ENCODE measurements at places on chromosomes 7 and 10.

GRCh38 chr10:109259293-109259692, 664.0 kb downstream of the XPNPEP1 start:
- no peak for DNase-seq

DNA sequence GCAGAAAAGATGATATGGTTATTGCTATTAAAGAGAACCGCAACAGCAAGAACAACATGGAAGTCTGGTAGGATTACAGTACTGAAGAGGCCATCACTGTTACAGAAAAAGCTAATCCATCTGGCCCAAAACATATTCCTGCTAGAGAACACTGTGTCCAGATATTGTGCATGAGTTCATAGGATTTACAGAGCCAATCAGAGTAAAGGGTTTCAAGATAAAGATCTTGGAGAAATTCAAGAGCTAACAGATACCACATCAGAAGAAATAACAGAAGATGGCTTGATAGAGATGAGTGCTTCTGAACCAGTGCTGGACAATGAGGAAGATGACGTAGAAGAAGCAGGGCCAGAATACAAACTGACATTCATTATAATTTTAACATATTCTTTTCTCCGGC, 58.7 kb downstream of the MINDY3 start:
- DNase-seq, result no peak

DNA sequence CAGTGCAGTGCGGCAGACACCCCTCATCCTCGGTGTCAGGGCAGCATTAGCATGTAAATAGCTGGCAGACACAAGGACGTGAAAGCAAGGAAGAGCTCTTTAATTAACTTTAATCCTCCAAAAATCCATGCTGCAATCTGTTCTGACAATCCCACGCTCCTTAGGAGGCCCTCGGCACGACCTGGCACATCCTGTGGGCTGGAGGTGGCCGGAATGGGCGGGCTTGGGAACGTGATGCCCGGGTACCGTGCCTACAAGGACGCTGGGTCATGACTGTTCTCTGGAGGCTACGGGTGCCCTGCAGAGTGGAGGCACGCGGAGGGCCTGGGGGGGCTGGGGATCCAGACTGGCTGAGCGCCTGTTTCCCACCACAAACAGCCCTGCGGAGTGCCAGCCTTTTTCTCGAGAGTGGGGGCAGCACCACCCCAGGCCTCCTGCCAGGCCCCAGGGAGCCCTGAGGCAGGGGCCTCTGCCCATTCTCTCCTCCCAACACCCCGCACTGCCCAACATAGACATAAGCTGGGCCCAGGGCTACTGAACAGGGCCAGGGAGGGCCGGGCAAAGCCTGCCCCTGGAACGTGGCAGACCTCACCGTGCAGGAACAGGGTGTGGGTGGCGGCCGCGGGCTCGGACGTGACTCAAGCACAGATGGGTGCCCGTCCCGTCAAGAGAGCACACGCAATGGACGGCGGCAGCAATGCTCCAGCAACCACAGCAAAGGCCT, 189.3 kb downstream of the MAD1L1 start:
- DNase-seq, result no peak

DNA sequence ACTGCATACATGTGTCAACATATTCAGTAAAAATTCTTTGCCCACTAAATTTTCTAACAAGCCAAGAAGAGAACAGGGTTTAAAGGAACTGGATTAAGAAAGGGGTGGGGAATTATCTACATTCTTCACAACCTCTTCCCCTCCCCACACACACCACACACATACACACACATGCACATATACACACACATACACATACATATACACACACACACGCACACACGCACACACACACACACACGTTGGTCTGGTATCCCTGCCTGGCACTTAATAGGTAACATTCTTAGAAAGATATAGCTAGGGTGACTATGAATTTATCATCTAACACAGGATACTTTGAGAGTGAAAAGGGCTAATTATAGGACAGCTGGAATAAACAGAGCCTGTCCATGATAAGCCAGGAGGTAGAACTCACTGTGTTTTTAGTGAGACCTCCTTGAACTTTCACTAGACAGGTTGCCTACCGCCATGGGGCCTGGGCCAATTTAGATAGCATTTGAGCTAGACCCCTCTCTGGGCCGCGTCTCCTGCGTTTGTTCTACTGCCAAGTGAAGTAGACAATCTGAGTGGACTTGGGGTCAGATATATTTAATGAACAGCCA, 33.1 kb upstream of the EPC1 start:
- no peak for DNase-seq

- DNase-seq, result no peak
Measured at GRCh38 chr7:88789480-88790064, 6.0 kb downstream of the TEX47 start.

DNA sequence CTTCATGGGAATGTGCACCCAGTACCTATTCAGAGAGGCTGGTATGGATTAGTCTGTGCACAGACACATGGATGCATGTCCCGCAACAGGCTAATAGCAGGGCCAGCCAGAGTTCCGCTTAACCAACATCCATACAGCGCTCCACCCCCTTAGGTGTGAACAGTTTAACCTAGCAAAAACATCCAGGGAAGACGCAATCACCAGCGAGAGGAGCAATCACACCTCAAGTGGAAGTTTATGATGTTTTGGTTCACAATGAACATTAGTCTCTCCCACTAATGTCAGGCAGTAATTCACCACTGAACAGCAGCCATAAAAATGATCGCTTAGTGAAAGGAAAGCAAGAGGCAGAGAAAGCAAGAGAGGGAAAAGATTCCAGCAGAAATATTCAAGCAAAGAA, 91.1 kb downstream of the PLXNA4 start:
- DNase-seq, result no peak

- no peak for DNase-seq
Measured at GRCh38 chr7:42986213-42986612, 54.0 kb downstream of the MRPL32 start.

GRCh38 chr10:80411267-80411668, 2.9 kb downstream of the PRXL2A start:
- DNase-seq, result no peak

- DNase-seq, result no peak
Measured at GRCh38 chr7:155507576-155507975, 38.8 kb downstream of the CNPY1 start.

DNA sequence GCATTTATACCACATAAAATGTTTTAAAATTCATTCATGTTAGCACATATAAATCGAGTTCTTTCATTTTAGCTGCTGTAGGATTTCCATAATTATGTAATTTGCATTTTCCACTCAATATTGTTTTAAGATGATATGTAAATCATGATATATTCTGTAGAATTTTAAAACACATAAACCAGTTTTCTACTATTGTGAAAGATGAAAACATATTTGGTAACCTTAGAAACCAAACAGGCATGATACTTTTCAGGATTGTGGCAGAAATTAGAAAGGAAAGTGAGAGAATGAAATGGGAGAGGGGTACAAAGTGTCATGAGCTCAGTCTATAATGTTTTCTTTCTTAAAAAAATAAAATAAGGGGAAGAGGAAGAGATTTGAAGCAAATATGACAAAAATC, 269.3 kb downstream of the PPP1R3A start:
- no peak for DNase-seq

GRCh38 chr7:92751902-92752901, 84.2 kb downstream of the CDK6 start:
- DNase-seq, result no peak

DNA sequence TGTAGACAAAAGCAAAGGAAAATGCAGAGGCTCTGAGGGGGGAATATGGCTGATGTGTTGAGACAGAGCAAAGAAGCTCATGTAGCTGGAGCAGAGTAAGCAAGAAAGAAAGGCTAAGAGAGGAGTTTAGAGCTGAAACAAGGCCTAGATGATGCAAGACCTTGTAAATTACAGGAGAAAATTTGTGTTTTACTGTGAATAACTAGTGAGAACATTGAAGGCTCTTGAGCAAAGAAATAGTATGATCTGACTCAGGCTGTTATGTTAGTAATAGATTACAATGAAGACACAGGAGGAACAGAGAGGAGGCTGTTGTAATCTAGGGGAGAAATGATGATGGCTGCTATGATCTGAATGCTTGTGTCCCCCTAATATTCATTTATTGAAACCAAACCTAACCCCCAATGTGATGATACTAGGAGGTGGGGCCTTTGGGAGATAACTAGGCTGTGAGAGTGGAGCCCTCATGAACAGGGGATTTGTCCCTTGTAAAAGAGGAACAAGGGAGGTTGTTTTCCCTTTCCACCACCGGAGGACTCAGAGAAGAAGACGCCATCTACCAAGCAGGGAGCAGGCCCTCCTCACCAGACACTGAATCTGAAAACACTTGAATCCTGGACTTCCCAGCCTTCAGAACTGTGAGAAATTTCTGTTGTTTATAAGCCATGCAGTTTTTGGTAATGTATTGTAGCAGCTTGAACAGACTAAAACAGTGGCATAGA, 394.9 kb downstream of the HTR7 start:
- no peak for DNase-seq

- DNase-seq, result no peak
Measured at GRCh38 chr10:117616179-117616578, 73.6 kb downstream of the EMX2 start.

DNA sequence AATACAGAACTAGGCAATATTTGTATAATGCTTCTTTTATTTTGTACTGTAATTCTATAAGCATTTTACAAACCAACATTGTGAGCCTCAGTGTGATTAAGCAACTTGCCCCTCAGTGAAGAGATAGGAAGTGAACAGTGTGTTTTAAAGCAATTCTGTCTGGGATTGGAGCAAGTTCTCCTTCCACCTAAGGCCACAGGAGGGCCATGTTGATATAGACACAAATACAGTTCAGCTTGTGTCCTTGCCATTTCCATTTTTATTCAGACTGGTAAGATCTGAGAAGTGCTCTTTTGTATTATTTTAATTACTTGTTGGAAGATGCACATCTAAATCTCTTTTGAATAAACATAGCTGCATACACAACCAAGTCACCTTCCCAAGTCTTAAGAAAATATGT, 416.3 kb upstream of the COBL start:
- DNase-seq, result no peak

GRCh38 chr7:81501220-81501619, 268.6 kb downstream of the HGF start:
- DNase-seq, result no peak

GRCh38 chr10:112883360-112884178, 66.5 kb upstream of the TCF7L2 start:
- no peak for DNase-seq

GRCh38 chr10:58397830-58398229, 12.6 kb downstream of the TFAM start:
- no peak for DNase-seq

DNA sequence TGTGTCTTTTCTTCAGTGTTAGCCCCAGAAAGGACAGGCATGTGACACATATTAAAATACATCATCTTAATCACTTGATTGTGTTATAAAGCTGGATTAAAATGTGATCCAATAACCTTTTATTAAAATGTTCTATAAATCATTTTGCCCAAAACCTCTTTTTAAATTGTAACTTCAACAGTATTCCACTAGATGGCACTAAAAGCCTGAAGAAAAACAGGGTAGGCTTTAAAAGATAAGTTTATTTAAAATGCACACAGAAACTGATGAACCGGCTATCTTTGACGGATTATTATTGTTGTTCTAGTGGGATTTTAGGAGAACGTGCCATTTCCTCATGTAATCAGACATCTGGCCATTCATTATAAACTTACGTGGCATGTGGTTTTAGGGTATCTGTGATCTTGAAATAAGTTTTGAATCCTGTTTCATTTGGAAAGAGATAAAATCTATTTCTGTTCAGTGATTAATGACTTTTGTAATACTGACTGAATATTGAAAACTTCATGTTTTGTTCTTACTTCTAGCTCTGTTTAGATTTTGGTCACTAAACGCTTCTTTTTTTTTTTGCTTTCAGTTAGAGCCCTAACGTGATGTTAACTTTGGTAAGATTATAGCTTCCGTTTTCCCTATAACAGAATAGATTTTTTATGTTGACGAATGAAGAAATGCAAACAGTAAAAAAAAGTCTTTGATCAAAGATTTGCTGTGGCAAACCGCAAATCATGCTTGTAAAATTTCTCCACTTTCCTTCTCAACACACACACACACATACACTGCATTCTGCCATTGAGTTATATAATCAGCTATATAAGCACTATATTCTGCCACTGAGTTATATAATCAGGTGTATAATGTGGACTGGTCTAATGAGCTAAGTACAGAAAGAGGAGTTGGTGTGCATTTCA, 13.6 kb downstream of the VPS50 start:
- DNase-seq, result no peak

DNA sequence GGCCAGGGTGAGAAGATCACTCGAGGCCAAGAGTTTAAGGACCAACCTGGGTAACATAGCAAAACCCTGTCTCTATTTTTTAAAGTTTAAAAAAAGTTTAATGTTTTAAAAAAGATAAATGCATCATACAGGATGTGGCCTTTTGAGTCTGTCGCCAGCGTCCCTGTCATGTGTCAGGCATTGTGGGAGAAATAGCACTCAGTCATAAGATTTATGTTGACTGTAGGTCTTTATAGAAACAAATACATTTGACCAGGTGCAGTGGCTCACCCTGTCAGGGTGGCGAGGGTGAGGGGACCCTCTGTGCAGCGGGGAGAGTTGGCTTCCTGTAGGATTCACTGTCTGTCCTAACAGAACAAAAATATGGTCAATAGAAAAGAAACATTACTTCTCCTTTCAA, 63.5 kb upstream of the SH2B2 start:
- DNase-seq, result no peak

DNA sequence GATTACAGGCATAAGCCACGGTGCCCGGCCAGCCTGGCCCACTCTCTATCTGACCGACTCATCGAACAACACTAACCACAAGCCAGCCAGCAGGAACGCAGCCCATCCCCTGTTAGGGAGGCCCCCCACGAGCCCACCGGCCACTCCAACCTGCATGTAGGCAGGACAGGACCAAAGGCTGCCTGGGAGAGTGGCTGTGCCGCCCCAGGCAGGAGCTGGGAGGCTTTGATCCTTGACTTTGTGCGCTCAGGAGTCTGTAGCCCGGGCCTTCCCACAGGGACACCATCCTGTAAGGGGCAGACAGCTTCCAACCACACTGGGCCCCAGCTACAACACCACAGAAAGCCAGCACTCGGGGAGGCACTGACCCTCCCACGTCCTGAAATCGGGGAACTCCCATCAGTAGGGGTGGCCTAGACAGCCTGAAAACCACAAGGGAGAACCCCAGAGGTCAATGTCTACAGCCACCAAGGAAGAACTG, 29.4 kb downstream of the GRID1 start:
- DNase-seq, result no peak

- DNase-seq, result no peak
Measured at GRCh38 chr10:12357525-12358151, 8.3 kb downstream of the CAMK1D start.

DNA sequence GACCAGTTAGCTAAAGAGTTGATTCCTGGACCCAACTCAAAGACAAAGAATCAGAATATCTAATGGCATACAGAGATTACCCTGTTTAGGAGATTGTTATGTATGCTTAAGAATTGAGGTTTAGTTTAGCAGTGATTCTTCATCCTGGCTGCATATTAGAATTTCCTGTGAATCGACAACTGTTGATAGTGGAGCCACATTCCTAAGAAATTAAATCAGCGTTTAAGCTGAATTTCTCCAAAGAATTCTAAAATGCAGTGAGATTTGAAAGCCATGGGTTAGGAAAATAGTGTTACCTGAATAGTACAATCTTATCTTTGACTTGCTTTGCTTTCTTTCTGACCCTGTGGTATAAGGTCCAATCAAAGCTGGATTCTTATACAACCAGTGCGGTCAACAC, 16.4 kb upstream of the FERD3L start:
- no peak for DNase-seq

Measured in activated T-cell treated with anti-CD3 and anti-CD28 coated beads, Interleukin-2, amount 50 U/mL, for 4 hours (primary cell).